ENCODE measurements at places on chromosomes 1 and 21.

GRCh38 chr21:15061279-15061678 lies 3.5 kb downstream of the NRIP1 start:
- ATAC-seq: no peak

- no peak for ATAC-seq
These were observed 120.1 kb downstream of the SYT2 start for GRCh38 chr1:202590126-202590525.

DNA sequence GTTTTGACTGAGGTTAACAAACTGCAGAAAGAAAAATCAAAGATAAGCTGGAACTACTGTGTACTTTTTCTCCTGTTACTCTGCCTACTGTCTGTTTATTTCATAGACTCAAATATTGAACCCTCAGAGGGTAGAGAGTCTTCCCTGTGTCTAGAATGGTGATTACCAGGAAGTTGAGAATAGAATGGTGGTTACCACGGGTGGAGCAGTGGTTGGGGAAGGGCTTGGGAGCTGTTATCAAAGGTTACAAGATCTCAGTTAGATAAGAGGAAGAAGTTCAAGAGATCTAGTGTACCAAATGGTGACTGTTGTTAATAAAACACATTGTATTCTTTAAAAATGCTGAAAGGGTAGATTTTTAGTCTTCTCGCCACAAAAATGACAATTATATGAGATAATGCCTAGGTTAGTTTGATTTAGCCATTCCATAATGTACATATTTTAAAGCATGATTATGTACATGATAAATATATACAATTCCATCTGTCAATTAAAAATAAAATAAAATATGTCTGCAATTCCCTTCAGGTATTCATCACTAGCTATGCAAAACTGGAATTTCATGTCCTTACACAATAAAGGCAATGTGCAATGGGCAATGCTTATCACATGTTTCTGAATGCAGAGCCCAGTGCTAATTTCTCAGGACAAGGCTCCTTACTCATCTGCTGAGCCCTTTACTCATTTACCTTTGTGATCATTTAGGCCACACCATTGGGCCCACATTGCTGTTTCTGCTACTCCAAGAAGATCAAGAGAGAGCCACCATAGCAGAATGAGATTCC lies 474.3 kb upstream of the CAMK1G start:
- ATAC-seq: peak; percentile 33

DNA sequence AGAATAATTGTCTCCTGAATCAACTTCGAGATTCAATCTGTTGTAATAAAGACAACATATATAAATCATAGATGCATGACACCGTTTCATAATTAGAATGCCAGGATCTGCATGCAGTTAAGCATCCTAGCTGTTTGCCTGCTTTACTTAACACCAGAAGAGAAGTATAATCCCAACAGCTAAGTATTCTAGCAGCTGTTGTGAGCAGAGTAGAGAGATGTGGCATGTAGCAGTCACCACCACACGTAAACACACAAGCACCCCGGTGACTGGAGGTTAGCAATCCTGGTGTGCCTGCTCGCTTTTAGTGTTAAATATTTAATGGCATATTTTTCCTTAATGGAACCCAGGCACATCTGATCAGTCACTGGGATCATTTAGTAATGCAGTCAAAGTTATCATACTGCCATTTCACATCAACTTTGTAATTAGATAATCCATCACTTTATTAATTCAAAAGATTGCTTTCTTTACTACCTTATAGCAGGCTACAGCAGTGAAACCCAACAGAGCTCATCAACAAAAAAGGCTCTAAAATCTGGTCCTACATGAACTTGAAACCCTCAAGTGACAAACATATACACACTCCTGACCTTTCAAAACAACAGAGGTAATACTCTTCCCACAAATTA lies 187.9 kb downstream of the SMYD3 start:
- no peak for ATAC-seq

DNA sequence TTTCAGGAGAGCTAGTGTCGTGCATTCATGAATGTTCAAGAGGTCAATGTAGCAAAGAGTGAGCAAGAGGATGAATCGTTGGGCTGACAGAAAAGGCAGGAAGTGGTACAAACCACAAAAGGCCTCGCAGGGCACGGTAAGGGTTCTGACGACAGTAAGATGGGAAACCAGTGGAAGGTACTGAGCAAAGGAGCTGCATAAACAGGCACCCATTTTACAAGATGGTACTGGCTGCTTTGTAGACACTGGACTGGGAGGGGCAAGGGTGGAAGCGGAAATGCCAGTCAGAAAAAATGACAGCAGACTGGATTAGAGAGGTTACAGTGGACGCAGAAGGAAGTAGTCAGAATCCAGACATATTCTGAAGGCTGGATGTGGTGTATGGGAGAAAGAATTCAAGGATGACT lies 123.5 kb downstream of the PTPN14 start:
- ATAC-seq: peak; percentile 82

DNA sequence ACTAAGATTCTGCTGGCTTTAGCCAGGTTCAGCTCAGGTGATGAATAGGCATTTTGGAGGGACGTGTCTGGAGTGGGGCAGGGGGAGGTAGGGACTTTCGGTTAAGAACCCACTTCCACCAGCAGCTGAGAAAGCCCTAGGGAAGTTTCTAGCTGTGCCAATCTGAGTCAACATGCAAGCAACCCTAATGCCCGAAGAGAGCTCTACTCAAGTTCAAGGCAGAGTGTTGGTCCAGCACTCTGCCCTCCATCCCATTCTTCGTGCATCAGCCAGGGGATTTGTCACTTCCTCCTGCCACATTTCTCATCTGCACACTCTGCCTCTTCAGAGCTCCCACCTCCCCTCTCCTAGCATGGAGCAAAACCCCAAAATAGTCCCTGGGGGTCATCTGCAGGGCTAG lies 208.8 kb downstream of the HIVEP3 start:
- ATAC-seq: no peak

DNA sequence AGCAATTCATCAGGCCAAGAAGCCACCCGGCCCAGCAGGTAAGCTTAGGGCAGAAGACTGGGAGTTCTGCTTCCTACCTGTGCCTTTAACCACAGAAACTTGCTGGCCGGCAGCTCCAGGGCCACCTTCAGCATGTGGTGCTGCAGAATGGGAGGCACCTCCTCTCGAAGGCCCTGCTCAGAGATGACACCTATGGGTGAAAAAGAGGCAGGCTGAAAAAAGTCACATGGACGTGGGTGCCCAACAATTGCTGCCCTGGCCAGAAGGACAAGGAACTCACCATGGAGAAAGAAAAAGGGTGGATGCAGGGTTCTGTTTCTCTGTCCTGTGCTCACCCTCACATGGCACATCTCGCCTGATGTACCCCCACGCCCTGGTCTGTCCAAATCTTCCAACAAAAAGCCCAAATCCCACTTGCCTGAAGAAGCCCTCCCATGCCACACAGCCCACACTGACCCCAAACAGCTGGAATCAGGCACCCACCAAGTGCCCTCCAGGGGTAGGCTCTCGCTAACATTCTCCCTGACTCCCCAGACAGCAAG lies 33.0 kb downstream of the URB1 start:
- peak; percentile 73 for ATAC-seq

- ATAC-seq: no peak
These were observed 51.9 kb upstream of the C8B start for GRCh38 chr1:57017717-57018116.

- peak; percentile 92 for ATAC-seq
These were observed 36.4 kb upstream of the JAK1 start for GRCh38 chr1:65002508-65003315.

DNA sequence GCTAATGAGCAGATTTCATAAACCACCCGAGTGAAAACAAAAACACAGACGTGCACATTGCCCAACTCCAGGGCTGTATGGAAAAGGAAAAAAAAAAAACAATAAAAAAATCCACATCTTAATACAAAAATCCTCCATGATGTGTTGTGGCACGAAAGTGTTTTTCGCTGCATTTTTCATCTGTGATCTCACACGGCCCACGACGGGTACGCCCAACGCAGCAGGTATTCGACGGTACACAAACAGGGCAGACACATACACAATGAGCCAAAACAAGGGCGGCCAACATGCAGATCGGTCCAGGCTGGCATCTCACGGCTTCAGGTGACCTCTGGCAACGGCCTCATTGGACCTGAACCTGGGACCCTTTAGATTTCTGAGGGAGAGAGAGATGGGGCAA lies 31.1 kb downstream of the CASZ1 start:
- peak; percentile 56 for ATAC-seq

DNA sequence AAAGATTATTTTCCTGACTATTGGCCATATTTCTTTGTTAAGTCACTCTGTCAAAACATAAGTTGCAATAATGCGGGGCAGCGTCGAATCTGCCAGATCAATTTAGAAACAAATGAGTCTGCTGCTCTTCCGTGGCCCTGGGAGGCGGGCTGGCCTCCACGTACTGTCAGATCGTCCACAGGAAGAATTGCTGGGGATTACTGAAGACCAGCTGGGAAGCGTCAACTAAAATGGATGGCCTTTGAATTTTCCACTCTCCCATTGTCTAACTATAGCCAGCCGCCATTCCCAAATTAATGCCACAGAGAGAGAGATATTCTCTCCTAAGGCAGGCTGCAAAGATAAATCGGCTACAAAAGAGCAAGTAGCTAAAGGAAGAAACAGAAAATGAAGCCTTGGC lies 560.2 kb downstream of the SMYD3 start:
- ATAC-seq: no peak

DNA sequence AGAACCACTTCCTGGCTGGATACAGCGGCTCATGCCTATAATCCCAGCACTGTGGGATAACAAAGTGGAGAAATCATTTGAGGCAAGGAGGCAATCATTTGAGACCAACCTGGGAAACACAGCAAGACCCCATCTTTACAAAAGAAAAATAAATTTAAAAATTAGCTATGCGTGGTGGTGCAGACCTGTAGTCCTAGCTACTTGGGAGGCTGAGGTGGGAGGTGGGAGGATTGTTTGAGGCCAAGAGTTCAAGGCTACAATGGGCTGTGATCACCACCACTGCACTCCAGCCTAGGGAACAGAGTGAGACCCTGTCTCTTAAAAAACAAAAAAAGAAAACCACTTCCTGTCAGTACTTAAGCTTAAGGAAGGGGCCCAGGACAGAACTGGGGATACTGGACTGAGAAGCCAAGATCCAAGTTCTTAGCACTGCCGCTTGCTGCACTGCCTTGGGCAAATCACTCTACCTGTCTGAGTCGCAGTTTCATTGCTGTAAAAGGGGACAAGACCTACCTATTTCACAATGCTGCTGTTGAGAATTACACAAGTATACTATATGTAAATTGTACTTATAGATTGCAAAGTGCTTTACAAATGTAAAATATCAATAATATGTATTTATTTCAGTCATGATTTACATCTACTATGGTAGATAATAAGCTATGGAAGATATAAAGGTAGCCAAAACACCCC lies 154.9 kb downstream of the RERE start:
- no peak for ATAC-seq

- ATAC-seq: no peak
These were observed 139.2 kb downstream of the PTPRC start for GRCh38 chr1:198778049-198778448.

DNA sequence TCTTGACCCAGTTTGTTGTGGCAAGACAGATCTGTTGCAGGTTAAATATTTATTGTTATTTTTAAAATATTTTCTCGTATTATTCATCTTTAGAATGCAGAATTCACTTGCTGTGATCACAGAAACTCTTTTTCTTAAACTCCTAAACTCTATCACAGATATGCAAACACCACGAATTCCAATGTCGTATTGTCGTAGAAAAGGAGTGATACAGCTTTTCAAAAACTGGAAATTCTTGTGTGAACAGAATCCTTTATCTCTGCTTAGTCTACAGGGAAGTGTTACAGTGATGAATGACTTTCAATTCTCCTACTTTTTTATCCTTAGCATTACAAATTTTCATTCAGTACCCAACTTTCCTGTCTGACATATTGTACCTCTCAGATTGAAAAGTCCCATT lies 1329.5 kb upstream of the B3GALT2 start:
- no peak for ATAC-seq

DNA sequence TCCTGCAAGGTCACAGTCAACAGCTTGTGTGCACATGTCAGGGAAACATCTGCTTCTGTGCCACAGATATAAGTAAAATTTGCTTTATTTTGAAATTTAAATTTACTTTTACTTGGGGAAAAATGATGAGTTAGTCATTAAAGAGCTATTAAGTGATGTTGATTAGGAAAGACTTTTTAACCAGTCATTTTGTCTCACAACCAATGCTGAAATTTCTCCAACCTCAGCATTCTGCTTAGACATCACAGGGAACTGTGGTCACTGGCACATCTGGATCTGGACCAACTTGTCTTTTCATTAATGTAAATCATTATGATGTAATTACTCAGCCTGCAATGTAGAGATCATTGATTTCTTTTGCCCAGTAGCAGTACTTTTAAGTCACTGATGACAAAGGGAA lies 301.0 kb downstream of the TTLL7 start:
- ATAC-seq: no peak

DNA sequence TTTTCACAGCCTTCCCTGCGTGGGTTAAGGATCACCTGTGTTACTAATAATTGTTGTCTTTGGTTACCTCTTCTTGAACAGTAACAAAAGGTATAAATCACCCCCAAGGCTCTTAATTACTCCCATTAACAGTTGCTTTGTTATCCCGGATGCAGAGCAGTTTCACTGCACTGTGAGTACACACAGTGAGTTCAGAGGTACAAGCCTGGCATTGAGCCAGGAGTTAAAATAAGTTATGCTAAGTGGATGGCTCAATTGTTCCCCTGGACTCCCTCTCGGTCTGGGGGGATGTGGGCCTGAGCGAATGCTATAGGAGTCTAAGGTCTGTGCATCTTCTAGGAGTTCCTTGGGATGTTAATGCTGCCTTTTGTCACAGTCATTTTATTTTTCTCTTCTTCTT lies 258.3 kb downstream of the ATG4C start:
- ATAC-seq: no peak

Data from esophagus mucosa (tissue), 1 donor.